ENCODE measurements at places on chromosomes 1 and 21.

GRCh38 chr1:56578138-56578962 is 1.0 kb downstream of the PLPP3 start:
- H3K4me1 ChIP-seq, result peaks cover 6% of the 10 kb centered on the region
- H3K27ac ChIP-seq, result no peak overlapping the region
- H3K4me3 ChIP-seq, result peak overlapping the region; percentile 52
- H3K36me3 ChIP-seq, result no peaks in the 10 kb centered on the region
- peaks cover 45% of the 10 kb centered on the region for H3K27me3 ChIP-seq

GRCh38 chr1:41898191-41898713 is 20.5 kb downstream of the HIVEP3 start:
- H3K4me1 ChIP-seq, result peaks cover 87% of the 10 kb centered on the region
- peak overlapping the region; percentile 60 for H3K4me3 ChIP-seq
- peak; percentile 90 for DNase-seq
- H3K27me3 ChIP-seq, result no peaks in the 10 kb centered on the region
- peaks cover 8% of the 10 kb centered on the region for H3K36me3 ChIP-seq
- peak overlapping the region; percentile 98 for H3K27ac ChIP-seq

DNA sequence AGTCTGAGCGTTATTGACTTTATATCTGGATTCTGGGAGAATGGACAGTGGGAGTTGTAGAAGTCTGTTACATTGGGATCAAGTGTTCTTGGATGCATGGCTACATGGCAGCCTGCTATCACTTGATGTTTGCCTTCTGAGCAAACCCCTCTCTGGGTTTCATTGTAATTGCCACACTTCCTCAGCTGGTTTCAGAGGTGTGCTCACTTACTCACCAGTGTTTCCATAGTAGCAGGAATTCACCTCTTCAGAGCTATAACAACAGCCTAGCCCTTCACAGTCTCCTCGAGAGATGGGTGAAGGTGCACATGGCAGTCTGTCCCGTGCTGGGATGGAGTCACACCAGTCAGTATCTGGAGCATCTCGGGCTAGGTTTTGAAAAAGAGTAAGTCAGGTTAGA is 2.6 kb downstream of the ZP4 start:
- H3K27me3 ChIP-seq, result no peaks in the 10 kb centered on the region
- no peak overlapping the region for H3K27ac ChIP-seq
- H3K4me1 ChIP-seq, result no peaks in the 10 kb centered on the region
- no peaks in the 10 kb centered on the region for H3K36me3 ChIP-seq
- no peak for DNase-seq
- H3K4me3 ChIP-seq, result no peak overlapping the region

- no peaks in the 10 kb centered on the region for H3K36me3 ChIP-seq
- H3K27ac ChIP-seq, result no peak overlapping the region
- peaks cover 9% of the 10 kb centered on the region for H3K27me3 ChIP-seq
These were observed 5.1 kb downstream of the CLCNKB start for GRCh38 chr1:16048573-16049189.

- H3K27me3 ChIP-seq, result peaks cover 7% of the 10 kb centered on the region
- H3K4me3 ChIP-seq, result no peak overlapping the region
- no peaks in the 10 kb centered on the region for H3K36me3 ChIP-seq
- no peak overlapping the region for H3K27ac ChIP-seq
- DNase-seq, result no peak
These were observed 86.3 kb downstream of the FCRL5 start for GRCh38 chr1:157466011-157466410.

Data from activated CD4-positive, alpha-beta memory T cell treated with anti-CD3 and anti-CD28 coated beads, Interleukin-2, amount 10 ng/mL, durations not matched to agents 7 days and 5 days (primary cell).